ENCODE measurements at places on chromosomes 7 and 10.

GRCh38 chr10:24483701-24484100, 240.0 kb downstream of the ARHGAP21 start:
- DNase-seq: no peak

DNA sequence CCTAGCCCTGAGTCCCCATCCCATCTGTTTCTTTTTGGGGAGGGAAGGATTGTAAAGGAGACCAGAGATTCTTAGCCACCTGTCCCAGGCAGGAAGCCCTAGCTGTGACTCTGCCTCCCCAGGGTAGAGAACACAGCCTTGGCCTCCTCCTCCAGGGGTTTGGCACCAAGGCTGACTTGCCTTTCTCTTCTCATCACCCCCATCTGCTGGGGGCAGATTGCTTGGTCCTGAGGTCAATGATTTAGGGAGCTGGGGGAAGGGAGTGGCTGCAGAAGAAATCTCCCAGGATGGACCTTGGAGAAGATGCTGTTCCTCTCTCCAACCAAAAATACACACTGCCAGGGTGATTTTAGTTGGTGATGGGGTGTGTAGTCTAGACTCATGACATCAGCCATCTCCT, 2.6 kb upstream of the MNX1 start:
- no peak for DNase-seq

- no peak for DNase-seq
Measured at GRCh38 chr10:57049096-57049495, 688.0 kb upstream of the ZWINT start.

DNA sequence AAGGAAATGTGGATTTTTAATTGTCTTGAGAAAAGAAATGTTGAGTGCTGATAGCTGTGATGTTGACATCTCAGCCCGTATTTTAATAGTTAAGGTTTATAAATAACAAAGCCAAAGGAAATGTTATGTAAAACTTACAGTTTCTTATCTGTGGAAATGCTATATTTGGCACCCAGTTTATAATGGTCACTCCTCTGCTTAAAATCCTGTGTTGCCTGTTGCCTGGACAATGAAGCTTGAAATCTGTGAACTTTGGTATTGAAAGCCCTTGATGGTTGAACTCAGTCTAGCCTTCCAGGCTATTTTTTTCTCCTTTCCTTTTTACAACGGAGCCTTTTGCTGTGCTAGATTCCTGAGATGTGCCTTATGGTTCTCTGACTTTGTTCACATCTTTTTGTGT, 46.5 kb downstream of the MCU start:
- DNase-seq: no peak

DNA sequence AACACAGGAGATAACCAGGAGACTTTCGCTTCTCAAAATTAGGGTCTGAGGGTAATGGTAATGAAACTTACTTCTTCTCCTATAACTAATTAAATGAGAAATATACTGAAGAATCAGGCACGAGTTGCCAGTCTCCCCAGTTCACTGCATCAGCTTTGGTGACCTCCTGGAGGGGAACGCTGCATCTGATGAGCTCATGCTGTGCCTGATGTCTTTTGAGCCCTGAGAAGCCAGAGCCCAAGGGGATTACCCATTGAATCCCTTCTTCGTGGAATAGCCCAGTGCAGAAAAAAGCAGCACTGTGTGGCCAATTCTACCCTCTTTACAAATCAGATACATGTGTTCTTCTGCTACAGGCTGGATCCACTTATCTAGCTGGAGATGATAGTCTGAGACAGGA, 45.1 kb downstream of the CYP2C9 start:
- no peak for DNase-seq

DNA sequence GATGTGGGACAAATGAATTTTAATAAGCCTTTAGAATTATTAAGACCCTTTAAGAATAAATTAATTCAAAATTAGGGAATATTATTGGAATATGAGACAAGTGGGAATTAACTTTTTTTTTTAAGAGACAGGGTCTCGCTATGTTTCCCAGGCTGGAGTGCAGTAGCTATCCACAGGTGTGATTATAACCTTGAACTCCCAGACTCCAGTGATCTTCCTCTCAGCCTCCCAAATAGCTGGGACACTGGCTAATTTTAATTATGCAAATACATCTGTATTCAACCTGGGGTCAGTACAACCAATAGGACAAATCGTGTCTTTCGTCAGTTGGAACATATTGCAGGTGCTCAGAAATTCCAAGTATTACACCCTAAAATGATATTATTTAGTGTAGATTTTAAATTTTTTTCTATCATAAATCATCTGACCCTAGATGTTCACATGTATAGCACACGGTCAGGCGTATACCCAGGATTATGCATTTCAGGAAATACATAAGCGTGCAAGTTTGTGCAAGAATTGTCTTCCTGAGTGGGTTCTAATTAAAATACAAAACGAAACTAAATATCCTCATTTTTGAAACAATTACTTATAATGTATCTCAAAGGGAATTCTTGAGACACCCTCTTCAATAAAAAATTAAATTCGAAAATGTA, 1.2 kb downstream of the NT5C3A start:
- no peak for DNase-seq

- DNase-seq: no peak
Measured at GRCh38 chr10:116947841-116948529, 57.0 kb downstream of the SHTN1 start.

DNA sequence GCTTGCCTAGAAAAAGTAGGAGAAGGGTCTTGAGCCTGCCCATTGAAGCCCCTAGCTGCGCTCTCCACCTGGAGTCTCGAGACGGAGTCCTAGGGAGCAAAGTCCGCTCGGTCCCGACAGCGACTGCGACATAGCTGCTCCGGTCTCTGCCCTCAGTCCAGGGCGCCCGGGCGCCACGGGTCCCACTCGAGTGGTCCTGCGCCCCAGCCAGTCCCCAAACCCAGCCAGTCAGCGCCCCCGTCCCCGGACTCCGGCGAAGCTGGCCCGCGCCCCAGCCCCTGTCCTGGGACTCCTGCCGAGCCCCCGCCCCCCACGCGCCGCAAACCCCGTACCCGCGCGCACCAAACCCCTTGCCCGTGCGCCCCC, 490 bp downstream of the TNS3 start:
- DNase-seq: no peak

DNA sequence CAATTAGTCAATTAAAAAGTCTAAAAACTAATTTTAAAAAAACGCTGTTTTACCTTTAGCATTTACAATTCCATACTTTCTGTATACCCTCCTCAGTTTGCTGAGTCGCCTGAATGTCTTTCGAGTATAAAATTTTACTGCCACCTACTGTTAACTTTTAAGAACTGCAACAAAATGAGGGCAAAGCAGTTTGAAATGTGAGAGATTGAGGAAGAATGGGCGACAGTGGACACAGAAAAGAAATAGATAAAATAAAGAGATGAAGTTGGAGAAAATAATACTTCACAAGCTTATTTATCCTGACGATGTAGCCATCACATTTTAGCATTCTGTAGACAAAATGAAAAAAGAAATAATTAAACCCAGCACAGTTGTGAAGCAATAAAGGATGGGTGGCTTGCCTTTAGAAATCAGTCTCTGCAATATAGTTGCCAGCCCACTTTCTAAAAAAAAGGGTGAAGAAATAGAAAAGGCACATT, 110.8 kb upstream of the PTN start:
- DNase-seq: no peak

DNA sequence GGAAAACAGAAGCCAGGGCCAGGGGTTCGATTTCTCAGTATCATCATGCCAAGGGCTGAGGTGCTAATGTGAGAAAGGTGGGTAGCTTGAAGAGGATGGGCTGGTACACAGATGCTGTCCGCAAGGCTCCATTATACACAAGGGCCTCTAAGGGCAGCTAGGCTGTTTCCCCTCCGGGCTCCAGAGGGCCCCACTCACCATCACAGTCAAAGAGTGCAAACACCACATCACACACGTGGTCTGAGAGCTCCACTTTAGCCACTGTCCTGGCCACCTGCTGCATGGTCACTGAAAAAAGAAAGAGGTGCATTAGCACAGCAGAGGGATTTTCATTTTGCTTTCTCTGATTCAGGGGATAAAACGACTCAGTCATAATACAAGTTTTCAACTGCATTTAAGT, 20.9 kb upstream of the DNAJB12 start:
- no peak for DNase-seq

DNA sequence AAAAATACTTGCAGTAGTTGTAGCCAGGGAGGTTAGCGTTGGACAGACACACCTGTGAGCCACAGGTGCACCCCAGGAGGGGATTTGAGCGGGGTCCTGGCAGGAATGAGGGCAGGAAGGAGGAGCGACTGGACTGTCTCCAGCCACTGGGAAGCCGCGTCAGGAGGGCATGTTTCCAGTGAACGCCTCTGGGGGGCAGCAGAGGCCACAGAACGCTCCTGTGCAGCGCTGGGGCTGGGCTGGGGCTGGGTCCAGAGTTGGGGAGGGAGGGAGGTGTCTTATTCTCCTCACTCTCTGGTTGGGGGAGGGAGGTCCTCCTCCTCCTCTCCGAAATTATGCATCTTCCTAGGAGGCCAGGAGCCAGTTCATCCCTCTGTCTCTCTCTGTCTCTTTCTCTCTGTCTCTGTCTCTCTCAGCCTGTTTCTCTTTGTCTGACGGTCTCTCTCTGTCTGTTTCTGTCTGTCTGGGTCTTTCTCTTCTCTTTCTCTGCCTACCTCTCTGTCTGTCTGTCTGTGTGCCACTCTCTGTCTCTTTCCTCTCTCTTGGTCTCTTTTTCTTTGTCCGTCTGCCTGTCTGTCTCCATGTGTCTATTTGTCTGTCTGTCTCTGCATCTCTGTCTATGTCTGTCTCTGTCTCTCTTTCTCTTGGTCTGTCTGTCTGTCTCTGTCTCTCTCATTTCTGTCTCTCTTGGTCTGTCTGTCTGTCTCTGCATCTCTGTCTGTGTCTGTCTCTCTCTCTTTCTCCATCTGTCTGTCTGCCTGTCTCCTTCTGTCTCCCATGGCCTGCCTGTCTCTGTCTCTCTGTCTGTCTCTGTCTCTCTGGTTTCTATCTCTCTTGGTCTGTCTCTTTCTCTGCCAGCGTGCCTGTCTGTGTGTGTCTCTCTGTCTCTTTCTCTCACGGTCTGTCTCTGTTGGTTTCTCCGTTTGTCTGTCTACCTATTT, 9.9 kb upstream of the PSMG3 start:
- DNase-seq: peak; percentile 56

- DNase-seq: no peak
Measured at GRCh38 chr7:100476903-100477870, 1.8 kb downstream of the TSC22D4 start.

DNA sequence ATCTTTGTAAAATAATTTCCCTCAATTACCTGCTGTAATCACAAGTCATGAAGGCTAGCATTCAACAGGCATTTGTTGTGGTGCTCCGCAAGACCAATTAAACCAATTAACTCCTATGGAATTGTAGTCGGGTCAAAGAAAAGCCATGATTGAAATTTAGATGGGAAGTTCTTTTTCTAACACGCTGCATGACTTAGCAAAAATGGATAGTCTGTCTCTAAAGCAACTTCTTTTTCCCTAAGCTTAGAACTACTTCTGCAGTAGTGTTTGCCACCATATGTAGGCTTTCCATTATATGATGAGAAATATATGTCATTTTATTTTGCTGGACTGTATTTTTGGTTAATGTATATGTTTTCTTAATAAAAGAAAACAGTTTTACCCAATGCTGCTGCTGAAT, 119.1 kb downstream of the TSPAN12 start:
- no peak for DNase-seq

DNA sequence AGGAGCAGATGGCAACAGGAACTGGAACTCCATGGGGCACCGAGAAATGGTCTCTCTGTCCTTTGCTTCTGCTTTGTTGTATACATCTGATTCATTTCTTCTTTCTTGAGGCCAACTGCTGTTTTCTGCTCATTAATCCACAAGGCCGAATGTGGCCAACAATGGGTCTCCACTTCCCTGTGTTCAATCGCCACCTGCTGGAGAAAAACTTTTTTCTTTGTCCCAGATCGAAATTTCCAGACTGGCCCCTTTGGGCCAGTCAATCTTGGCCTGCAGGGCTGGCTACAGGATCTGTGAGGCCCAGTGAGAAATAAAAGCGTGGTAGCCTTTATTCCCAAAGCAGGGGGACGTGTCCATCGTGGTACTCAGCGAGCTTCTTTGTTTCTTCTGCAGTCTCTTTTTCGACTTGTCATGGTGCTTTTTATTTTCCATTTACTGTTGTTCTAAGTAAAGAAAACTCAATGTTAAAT, 58.8 kb downstream of the PARP12 start:
- DNase-seq: no peak

GRCh38 chr7:77826300-77826699, 27.7 kb downstream of the PHTF2 start:
- DNase-seq: no peak

DNA sequence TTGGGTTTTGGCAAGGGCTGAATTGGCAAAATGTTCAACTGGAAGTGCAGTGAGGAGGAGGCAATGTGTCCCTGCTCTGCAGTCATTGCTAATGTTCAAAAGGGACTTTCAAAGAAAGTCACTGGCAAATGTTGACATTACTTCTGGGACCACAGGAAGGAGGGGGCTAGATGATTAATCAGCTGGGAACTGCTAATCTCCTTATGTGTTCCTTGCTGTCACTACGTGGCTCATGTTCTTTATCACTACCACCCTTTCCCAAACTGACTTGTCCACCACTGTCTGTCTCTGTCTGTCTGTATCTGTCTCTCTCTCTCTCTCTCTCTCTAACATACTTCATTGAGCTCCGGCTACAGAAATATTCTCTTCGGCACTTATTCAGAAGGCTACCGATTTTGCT, 86.9 kb upstream of the MTPN start:
- no peak for DNase-seq

DNA sequence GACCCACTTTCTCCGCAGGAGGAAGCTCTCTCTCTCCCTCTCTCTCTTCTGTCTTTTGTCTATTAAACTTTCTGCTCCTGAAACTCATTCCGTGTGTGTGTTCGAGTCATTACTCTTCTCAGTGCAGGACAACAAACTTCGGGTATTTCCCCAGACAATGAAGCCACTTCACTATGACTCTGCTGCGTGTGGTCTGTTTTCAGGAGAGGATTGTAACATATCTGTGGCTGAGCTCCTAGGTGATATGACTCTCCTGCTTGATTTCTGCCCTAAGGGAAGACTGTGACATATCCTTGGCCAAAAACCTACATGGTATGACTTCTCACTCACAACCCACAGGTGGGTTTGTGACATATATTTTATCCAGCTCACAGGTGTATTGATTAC, 39.9 kb upstream of the ZNF107 start:
- no peak for DNase-seq

DNA sequence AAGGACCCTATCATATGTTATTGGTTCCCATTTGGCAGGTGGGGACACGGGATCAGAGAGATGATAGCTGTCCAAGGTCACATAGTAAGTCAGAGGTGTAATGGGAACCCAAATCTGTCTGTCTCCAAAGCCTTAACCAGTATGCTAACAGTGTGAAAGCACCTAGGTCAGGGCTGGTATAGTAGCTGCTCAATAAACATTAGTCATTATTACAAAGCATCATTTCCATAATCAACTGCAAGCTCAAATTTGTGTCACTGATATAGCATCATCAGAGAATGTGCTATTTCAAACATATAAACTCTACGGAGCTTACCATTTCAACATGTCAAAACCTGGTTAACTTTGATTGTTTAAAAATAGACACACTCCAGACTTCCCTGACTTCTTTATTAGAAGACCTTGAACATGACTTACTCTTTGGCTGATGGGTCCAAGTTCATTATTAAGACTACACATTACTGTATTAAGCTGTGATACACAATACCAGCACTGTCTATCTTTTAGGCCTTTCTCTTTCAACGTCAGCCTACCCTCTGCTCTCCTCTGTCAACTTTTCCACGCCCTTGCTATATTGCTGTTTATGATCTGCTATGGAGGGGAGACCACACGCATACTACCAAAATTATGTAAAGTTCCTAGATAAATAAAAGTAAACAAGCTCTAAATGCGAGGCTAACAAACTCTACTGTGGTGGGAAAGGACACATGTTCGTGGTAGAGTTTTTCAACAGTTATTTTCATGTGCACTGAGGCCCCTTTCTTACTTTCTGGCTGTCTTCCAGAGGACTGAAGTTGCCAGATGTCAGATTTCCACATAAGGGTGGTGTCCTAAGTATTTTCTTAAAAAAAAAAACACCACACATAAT, 33.6 kb downstream of the DNMBP start:
- DNase-seq: no peak
